GM03348 (cell line): ENCODE measurements at places on chromosomes 5 and 9.

DNA sequence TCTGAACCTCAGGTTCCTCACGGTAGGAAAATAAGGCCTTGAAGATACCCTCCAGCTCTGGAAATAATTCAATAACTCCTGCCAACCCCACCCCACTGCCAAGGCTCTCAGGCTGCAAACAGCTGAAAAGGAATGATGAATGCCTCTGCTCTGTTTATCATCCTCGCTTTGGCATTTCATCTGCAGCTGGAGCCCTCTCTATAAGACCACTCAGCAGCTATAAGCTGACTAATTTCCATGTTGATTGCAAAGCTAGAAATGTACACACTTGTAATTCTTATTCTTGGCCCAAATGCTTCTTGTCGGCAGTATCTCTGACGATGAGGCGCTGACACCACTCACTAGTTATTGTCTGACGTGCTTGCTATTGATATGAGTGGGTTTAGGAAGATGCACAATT, 408.4 kb upstream of the NMUR2 start:
- DNase-seq = no peak

DNA sequence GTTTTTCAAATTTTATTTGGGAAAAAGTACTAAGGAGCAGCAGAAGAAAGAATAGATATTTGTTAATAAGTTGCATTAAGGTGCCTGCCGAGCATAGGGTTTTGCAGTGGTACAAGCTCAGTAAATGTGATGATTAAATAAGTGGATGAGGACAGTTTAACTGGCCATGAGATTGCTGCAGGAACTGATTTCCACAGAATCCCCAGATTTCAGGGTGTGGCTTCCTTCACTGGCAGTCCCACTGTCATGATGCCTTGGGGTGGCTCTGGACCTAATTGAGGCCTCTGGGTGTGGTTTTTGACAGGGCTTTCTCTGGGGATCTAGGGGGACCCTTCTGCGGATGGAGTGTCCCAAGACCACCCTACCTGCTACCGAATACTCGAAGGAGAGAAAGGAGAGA, 1.4 kb downstream of the PHF24 start:
- DNase-seq = no peak

- DNase-seq = no peak
Measured at GRCh38 chr5:39631958-39632357, 207.2 kb upstream of the DAB2 start.

DNA sequence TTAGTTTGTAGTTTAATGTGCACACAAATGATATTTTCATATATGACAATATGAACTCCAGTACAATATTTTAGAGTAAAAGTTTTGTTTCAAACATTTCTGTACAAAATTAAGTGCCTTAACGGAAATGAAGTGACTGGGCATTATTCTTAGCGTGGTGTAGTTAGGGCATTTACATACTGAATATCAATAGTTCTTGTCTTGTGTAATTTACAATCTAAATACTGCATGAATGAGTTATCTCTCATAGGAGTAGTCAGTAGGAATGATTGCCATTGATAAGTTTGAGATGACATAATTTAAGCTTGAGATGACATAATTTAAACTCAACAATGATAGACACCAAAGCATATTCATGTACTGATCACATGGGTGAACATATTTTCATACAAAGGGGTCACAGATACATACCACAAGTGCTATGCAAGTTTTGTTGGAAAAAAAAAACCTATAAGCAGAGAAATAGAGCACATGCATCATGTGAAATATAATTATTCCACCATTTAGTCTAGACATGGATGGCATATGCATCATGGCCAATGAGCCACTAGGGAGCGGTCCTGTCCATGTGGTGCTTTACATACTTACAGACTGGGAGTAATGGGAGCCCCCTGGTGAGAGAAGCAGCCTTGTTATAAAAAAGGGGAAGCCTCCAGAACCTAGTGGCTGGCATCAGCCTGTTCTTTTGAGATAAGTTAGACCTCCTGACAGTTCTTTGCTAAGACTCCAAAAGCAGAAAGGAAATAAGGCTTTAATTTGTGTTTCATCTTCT, 1523.9 kb downstream of the MAT2B start:
- DNase-seq = no peak

GRCh38 chr9:83385317-83385716, 152.9 kb downstream of the FRMD3 start:
- peak; percentile 11 for DNase-seq

GRCh38 chr5:148807851-148808250, 18.6 kb upstream of the ADRB2 start:
- DNase-seq = no peak

DNA sequence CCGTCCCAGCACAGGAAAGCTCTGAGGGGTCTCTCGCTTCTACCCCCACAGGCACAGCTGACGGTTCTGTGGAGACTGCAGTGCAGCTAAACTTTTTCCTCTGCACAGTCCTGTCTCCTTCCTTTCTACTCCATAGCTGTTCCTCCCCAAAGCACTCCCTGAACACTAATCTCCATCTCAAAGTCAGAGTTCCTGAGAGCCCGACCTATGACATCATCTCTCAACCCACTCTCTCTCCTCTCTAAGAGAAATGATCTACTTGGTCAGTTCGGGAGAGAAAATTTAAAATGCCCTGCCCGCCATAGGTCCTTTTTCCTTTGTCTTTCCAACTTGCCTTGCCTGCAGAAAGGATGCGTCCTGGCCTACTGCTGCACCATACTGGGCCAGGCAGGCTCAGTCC, 90.6 kb downstream of the FANCC start:
- DNase-seq = no peak

DNA sequence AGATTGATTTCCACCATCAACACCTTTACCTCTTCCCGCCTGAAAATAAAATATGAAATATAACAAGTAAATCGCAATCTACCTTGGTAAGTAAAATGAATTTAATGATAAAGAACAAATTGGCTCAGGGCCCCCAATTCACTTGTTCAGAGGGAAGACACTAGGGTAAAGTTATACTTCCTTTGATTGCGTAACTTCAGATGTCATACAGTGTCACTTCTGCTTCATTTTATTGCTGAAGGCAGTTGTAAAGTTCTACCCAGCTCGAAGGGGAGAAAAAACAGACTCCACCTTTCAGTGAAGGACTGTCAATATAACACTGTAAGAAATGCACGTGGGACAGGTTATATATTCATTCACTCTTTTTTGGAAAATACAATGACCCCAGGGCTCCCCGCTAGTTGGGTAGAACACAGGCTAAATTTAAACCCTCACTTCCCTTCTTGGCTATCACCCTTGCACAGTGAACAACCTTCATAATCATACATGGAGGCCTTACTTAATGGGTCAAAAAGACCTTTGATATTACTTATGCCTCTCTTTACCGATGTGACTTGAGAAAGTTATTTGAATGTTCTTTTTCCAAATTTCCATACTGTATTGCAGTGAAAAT, 848.8 kb downstream of the MAT2B start:
- DNase-seq = no peak

- DNase-seq = no peak
Measured at GRCh38 chr9:97860451-97861147, 7.6 kb downstream of the FOXE1 start.

DNA sequence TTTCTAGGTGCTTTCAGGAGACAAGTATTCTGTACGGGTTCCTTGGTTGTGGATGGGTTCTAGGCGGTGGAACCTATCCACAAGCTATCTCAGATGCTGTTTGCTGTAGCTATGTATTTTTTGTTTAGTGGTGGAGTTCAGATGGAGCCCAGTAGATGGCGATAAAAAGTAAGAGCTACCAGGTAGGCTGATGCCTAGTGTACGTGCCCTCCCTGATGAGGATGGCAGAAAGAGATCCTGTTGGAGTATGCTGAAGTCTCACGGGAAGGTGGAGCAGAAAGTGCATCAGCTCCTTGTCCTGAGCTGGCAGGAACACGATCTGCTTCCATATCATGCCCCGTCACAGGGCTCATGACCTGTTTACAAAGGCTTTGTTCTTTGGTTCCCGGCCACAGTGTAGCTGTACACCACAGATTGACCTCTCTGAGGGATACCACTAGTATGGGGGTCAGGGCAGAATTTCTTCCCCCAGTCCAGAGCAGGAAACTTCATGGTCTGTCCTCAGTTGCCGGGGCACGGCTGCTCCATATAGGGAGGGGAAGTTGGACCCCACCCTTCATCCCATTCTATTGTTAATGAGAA, 12.6 kb upstream of the UGT3A2 start:
- peak; percentile 77 for DNase-seq

DNA sequence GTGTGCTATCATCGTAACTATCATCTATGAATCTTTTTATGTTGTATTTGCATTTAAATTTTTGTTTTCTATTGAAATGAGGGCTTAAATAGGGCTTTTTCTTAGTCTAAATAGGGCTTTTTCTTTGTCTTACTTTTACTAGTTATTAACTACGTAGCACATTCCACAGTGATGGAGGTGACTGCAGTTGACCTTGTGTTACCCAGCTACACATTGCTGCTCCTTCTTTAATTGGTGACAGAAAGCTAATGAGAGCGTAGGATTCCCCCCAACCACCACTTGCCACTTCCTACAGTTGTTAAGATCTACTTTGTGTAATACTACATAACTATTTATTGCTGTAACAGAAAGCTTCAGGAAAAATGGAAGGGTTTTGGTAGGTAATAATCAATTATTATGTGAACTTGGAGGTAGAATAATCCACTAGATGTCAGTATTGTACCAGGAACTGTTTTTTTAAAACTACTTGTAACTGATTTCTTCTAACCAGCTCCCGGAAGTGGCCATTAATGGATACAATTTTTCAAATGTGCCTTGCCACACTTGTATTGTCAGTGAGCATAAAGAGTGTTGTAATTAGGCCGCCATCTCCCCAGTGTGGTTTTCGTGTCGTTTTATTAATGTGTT, 18.0 kb downstream of the MTRR start:
- peak; percentile 66 for DNase-seq

DNA sequence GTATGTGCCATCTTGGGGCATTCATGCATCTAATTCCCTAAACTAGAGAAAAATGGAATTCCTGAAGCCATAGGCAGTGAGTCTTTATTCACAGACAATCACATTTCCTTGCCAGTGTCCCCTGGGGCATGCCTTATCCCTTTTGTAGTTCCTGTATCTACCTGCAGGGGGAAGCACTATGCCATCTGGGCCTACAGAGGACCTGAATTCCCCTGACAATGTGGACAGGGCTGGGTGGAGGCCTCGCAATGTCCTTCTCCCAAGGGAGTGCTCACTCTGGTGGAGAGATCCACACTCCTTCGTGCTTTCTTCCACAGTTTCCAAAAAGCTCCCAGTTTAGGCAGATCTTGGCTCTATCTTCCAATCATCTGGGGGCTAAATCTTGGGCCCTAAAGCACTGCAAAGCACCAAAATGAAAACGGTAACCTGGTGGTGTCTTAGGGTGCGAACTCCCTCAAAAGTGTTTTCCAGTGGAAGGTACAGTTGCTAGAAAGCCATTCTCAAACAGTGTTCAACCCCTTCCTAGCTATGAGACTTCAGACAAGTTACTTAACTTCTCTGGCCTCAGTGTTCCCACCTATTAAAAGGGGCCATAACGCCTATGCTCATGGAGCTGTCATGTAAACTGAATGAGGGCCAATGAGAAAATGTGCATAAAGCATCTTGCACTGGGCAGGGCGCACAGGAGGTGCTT, 17.5 kb downstream of the WHRN start:
- peak; percentile 89 for DNase-seq

- DNase-seq = peak; percentile 7
Measured at GRCh38 chr9:27365707-27366376, 68.9 kb upstream of the EQTN start.
